CD4-positive, alpha-beta memory T cell (primary cell): ENCODE measurements at places on chromosomes 6 and 20.

DNA sequence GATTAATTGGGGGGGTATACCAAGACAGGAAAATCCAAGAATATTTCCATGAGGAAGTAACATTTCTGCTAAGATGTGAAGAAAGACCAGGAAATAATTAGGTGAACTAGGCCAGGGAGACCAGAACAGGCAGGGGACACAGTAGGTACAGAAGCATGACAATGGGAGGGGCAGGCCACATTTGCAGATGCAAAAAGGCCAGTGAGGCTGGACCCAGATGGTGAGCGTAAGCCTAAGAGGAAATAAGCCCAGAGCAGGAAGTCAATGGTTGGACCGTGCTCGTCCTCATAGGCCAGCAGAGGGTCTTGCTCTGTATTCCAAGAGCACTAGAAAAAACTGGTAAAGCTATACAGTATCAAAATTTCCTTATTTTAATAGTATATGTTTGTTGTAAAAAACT lies 9.4 kb downstream of the CEP162 start:
- no peak for DNase-seq

GRCh38 chr6:139473731-139474130 lies 99.3 kb upstream of the CITED2 start:
- no peak for DNase-seq

GRCh38 chr6:30998785-30999184 lies 11.5 kb upstream of the MUC22 start:
- DNase-seq: no peak

DNA sequence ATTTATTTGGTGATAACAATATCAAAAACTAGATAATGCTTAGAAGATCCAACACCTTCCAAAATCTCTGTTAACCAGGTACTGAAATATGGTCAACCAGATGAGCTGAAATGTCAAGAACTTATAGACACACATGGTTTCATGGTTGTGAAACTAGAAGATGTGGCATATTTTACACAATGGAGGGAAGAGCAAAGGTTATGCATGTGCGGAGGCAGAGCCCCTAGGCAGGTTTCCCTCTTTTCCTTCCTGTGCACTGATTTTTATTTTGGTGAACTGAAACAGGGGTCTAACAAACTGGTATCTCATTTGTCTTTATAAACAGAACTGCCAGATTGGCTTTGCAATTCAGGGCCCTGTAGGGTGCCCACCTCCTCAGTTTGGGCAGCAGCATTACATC lies 91.6 kb downstream of the PRL start:
- no peak for DNase-seq

DNA sequence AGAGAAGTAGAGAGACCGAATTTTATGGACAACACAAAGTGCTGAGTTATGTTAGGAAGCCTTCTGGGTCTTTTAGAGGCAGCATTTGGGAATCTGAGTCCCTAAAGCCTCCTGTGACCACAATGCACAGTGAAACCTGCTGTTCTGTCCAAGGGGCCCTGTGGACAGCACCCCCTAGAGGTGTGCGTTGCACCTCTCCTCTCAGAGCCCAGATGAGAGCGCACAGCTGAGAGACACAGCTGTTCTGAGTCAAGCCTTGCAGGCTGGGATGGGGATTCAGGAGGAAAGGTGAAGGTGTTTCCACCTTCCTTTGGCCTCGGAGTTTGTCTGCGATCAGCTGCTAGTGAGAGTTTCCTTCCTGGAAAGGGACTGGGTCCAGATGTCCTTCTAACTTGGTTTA lies 13.0 kb downstream of the PCK1 start:
- no peak for DNase-seq

GRCh38 chr6:153634416-153634815 lies 404.6 kb upstream of the OPRM1 start:
- no peak for DNase-seq

DNA sequence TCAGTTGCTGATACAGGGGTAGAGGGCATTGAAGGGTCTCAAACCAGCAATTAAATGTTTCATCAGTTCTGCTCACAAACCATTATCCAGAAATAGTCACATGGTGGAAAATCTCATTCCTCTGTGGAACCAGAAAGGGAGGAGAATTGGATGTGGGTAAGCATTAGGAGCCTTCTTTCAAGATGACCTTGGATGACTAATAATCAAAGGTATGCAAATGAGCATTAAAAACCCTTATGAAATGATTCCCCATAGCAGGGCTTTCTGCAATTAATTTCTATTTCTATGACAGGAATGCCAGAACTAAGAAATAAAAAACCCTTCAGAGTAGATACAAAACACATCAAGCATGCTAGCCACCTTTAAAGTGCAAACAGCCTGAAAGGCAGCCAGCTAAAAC lies 37.4 kb upstream of the HCRTR2 start:
- DNase-seq: no peak

DNA sequence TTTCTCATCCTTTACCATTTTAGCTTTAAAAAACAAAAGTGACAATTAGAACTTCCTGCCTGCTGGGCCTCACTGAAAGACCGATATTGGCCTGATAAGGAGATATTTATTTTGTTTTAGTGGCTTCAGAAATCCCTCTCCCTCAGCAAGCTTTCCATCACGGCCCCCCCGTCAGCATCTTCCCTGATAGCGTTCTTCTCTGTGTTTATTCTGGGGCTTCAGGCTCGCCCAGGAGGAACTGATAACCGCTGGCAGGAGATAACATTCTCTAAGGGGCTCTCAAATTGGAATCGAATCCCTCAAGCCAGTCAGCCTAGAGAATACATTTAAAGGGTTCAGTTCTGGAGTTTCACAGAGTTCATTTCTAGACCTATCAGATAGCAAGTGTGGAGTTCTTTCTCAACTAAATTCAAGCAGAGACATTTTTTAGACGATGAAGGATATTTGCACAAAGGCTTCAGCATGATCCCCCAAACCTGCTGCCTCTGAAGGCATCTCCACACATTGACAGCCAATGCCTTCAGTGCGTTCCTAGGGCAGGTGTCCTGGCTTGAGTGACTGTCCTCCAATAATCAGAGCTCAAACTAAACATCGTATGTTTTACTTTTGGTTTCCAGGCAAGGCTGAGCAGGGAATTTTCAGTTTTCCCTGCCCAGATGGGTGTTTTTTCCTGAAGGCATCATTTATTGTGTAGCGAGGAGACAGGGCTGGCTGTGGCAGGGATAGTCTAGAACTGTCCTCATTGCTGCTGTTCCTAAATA lies 17.0 kb downstream of the PRDM1 start:
- no peak for DNase-seq

- no peak for DNase-seq
These were observed 35.6 kb downstream of the LRRC1 start for GRCh38 chr6:53830366-53830765.

DNA sequence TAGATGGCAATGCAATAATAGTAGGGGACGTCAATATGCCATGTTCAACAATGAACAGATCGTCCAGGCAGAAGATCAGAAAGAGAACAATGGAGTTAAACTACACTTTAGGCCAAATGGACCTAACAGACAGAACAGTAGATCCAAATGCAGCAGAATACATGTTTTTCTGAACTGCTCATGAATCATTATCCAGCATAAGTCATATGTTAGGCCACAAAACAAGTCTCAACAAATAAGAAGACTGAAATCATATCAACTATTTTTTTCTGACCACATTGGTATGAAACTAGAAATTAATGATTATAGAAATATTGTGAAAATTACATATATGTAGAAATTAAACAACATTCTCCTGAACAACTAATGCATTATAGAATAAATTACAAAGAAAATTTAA lies 10.2 kb upstream of the DEFB125 start:
- no peak for DNase-seq

DNA sequence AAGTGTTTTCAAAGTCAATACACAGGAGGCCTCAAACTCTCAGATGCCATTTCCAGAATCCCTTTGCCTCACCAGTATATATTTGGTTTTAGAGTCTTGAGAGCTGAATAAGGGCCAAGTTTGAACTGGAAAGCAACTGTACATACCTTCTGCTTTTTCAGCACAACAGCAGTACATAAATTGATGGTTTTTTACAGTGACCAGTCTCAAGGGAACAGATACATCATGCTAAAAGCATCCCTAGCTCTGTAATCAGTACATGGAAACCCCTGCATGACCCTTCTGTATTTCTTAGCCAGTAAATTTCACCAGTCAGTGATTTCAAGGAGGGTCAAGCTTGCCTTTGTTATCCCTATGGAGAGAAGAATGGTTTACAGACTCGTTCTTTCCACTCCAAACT lies 40.6 kb upstream of the ECHDC1 start:
- no peak for DNase-seq

- no peak for DNase-seq
These were observed 9.0 kb upstream of the DLK2 start for GRCh38 chr6:43464337-43464736.

DNA sequence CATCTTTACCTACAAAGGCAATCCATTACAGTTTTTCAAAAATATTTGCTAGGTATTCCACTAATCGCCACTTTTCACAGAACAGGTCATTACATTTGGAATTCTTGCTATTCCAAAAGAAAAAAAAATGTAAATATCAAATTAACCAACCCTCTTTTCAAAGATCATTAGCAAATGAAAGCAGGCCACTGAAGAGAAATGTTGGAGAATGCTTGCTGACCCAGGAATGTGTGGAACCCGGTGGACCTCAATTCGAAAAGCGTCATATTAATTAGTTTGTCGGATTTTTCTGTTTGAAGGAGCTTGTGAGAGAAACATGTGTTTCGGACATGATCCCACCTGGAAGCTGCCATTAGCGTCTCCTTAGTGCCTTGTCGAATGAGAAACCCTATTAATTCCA lies 27.9 kb upstream of the SERPINB9 start:
- DNase-seq: no peak
